Activated naive CD4-positive, alpha-beta T cell (primary cell): ENCODE measurements at places on chromosomes 11 and 22.

- DNase-seq: no peak
Measured at GRCh38 chr22:24494528-24495364, at the start of gene UPB1. UPB1 (plus strand) TSS chr22:24495332; CDS start chr22:24495404, 72 bp downstream.

DNA sequence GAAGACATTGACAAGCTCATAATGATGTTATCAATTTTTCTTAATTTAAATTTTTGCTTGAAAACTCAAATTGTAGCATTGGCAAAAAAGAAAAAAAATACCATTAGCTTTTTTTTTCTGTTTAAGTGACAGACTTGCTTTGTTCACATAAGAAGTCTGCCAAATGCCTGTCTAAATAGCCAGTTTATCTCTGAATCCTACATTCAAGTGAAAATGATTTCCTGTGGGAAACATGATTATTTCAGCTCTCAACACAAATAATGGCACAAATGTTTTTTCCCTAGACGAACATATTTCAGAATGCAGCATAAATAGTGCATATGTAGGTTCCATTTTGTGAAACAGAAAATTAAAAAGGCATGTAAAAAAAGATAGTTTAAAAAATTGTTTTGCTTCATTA is 23.5 kb downstream of the TYR start:
- DNase-seq: no peak

DNA sequence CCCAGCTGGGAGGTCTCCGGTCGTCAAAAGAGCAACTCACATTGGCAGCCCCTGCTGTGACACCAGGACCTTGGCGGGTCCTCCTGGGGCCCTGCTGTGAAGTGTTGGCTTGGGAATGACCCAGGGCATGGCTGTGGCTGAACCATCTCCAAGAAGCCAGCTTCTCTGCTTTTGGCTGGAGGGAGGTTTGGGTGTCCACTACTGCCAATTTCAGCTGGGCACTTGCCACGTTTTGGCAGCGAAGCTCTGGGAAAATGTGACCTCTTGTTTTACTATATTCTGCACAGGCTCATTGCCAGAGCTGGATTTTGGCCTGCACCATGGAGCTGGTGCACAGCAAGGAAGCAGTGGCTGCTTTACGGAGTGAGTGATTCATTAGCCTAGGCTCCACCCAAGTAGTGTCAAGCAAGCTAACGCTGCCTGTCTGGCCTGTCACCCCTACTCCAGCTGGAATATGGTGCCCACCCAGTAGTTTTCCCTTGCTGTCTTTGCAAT is 24.3 kb upstream of the SMCO4 start:
- no peak for DNase-seq

- no peak for DNase-seq
Measured at GRCh38 chr11:129119036-129119435, 73.1 kb downstream of the ARHGAP32 start.

- DNase-seq: no peak
Measured at GRCh38 chr22:19120829-19121630, 1.2 kb downstream of the DGCR2 start.

DNA sequence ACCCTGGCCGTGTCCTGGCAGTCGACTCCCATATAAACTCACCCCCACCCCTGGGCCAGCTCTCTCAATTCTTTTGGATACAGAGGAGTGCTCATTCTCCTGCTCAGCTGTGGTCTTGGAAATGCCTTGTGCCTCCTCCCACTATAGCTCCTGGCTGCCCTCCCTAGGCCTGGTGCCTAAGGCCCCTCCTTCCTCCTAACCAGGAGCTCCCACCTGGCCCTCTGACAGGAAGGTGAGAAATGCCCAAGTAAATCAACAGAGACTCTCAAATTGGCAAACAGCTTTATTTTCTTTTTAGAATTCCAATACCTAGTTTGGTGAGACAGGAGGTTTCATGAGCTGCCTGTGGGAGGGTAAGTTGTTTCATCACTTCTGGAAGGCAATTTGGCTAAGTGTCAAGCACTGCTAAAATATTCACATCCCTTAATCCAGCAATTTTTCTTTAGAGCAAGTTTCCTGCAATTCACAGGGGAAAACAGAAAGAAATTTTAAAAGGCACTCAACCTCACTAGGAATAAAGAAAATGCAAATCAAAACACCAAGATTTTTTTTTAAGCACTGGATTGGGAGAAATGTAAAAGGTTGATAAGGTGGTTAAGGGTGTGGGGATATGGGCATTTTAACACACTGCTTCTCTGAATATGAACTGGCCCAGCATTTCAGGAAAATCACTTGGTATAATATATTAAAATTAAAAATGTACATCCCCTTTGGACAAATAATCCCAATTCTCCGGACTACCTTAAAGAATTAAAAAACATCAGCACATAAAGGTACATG is 209.7 kb upstream of the ARHGAP20 start:
- DNase-seq: no peak

GRCh38 chr11:96127596-96127959 is 203.7 kb upstream of the MTMR2 start:
- no peak for DNase-seq

- DNase-seq: no peak
Measured at GRCh38 chr11:12091956-12092558, 18.3 kb upstream of the MICAL2 start.

- DNase-seq: no peak
Measured at GRCh38 chr11:117188620-117189081, 10.1 kb downstream of the SIDT2 start.

- DNase-seq: no peak
Measured at GRCh38 chr22:42879371-42880021, 22.4 kb upstream of the ARFGAP3 start.

DNA sequence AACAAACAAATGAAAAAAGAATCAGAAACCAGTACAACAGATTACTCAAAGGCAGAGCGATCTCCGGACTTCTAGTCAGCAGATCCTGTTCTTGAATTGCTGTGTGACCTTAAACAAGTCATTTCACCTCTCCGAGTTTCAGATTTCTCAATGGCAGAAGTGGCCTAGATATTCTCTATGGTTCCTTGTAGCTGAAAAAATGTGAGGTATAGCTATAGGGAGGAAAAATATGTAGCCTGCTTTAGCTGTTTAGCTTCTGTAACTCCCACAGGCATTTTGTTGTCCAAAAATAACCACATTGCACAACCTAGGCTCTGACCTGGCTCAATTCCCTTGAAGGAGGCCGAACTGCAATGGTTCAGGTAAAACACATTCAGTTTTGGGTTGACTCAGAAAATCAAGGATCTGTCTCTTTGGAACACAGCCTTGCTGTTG is 100.7 kb downstream of the DBX1 start:
- DNase-seq: no peak

GRCh38 chr11:123702139-123702538 is 39.3 kb downstream of the ZNF202 start:
- DNase-seq: no peak
